Stimulated activated CD4-positive, alpha-beta T cell treated with anti-CD3 and anti-CD28 coated beads, Interleukin-1b, Interleukin-23, amount 100 ng/mL, for 1 hour (primary cell): ENCODE measurements at places on chromosomes 2 and 18.

DNA sequence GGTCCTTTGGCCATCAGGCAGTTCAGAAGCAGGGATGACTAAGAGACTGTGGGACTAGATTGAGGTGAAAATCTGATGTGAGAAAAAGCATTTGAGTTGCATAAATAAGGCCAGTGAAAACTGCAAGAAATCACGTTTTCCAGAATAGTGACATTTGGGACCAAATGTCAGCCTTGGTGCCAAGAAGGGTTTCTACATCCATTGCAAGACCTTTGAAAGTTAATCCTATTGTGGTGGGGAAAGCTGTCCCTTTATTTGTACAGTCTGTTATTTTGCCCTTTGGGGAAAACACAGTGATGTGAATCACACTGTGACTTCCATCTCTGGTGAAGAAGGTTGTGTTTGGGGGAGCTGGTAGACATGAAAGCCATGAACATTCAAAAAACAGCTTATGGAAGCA is 153.5 kb upstream of the SIX2 start:
- no peak for DNase-seq

DNA sequence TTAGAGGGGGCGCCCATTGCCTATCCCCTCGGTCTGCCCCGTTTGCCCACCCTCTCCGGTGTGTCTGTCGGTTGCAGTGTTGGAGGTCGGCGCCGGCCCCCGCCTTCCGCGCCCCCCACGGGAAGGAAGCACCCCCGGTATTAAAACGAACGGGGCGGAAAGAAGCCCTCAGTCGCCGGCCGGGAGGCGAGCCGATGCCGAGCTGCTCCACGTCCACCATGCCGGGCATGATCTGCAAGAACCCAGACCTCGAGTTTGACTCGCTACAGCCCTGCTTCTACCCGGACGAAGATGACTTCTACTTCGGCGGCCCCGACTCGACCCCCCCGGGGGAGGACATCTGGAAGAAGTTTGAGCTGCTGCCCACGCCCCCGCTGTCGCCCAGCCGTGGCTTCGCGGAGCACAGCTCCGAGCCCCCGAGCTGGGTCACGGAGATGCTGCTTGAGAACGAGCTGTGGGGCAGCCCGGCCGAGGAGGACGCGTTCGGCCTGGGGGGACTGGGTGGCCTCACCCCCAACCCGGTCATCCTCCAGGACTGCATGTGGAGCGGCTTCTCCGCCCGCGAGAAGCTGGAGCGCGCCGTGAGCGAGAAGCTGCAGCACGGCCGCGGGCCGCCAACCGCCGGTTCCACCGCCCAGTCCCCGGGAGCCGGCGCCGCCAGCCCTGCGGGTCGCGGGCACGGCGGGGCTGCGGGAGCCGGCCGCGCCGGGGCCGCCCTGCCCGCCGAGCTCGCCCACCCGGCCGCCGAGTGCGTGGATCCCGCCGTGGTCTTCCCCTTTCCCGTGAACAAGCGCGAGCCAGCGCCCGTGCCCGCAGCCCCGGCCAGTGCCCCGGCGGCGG is 1.7 kb downstream of the MYCN start:
- no peak for DNase-seq

DNA sequence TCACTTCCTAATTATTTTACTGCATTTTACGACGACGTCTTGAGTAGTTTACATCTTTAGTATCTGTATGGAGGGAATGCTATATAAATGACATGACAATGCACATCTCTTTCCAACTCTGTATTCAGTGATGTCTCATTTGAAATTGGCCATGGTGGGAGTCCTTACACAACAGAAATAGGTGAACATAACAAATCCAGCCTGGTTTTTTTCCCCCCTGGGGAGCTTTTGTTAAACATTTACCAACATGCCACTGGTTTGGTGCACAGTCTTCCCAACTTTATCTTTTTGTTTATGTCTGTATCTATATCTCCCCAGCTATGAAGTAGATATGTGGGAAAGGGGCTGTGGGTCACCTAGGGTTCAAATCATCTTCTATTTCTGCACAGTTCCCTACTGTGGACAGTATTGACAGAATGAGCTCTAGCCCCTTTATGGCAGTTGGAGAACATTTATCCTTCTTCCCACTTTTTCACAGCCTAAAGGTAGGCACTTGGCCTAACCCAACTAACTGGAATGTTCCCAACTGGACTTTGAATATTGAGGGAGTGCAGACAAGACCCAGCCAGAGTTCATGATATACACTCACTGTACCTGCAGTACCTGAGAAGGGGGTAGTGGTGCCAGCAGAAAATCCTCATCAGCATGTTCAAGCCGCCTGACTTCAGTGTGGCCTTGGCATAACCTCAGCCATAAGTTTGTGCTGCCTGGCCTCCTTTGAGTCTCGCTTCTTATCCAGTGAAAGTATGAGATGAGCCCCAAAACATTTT is 5.7 kb upstream of the RTKN start:
- no peak for DNase-seq

GRCh38 chr2:236844711-236845110 is 241.0 kb upstream of the COPS8 start:
- no peak for DNase-seq

- DNase-seq, result no peak
Observed at GRCh38 chr2:47259829-47260228, 104.7 kb upstream of the STPG4 start.

- DNase-seq, result no peak
Observed at GRCh38 chr2:176084611-176085119, 903 bp upstream of the EVX2 start.

- no peak for DNase-seq
Observed at GRCh38 chr2:36513661-36514060, 84.3 kb downstream of the FEZ2 start.

- DNase-seq, result no peak
Observed at GRCh38 chr2:96887493-96888012, 17.7 kb upstream of the SEMA4C start.

DNA sequence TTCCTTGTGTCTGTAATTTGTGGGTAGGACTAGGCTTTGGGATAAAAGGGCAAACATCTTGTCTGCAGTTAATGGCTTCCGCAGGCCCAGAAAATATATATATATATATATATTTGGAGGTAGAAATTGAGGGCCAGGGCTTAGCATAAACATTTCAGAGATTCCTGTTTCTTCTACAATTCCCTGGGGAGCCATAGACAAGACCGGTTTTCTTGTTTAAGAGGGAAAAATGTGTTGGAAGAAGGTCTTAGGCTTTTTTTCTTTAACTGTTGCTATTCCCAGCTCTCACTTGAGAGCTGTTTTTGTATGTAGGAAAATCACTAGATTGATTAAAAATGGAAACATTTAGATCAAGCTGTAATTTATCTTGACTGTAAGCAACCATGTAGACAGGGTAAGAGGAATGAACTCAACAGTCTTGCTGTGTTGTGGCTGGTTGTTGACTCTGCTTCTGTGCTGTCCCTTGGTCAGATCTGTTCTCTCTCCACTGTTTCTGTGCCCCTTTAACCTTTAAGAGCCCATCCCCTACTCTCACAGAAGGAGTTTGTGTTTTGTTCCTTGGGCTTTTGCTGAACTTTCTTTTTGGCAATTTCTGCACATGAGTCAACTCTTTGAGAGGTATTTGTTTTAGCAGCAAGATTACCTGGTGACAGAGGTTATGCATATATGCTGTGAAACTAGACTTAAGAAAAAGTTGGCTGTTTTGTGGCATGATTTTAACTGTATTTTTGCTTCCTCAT is 58.3 kb downstream of the EFEMP1 start:
- no peak for DNase-seq

GRCh38 chr18:79962311-79962710 is 2.1 kb upstream of the HSBP1L1 start:
- no peak for DNase-seq

DNA sequence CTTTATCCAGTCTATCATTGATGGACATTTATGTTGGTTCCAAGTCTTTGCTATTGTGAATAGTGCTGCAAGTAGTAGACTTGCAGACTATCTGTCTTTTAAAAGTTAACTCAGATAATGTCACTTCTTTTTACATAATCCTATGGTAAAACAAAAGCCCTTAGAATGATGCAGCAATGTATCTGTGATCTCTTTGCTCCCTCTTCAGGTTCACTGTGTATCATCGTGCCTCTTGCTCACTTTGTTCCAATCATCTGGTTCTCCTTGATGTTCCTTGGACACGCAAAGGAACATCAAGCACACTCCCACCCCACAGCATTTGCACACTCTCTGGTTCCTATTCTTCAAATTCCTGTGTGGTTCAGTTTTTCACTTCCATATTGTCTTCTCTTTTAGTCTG is 472.5 kb upstream of the ZNF804A start:
- no peak for DNase-seq

- DNase-seq, result no peak
Observed at GRCh38 chr2:151095463-151095862, 166.2 kb downstream of the RBM43 start.

DNA sequence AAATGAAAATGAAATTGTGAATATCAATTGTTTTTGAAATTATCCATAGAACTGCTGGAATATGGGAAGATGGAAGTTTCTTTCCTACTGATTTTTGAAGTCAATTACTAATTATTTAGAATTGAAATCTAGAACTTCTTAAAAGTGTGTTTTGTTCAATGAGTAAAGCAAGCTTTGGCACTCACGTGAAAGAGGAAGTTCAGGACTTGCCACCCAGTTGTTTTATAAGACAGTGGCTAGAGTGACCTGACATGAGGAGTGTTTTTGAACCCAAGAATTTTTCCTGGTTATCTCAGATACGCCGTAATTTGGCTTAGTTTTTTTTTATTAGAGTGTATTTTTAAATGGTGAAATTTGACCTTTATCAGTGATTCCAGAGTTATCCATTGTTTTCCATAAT is 3.5 kb downstream of the MXD1 start:
- no peak for DNase-seq

DNA sequence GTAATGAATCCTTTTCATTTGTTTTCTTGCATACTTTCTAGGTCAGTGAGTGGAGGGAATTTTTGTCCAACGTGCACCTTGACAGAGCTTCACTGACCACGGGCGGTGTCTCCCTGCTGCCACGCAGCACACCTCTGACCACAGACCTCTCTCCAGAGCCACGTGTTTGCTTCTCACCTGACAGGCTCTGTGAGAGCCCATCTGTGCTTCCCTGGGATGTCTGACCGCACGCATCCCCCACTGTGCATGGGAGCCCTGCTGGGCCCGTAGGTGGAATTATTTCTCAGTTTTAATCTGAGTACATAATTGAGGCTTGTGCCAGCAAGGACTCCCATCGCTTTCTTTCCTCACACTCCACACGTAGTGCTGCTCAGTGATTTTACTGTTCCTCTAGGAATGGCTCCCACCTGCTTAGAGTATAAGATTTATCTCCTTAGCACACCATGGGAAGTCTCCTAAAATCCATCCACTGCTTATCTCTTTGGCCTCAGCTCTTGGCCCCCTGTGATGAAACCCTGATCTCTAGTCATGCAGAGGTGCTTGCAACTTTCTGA is 482.6 kb downstream of the TSN start:
- DNase-seq, result no peak

DNA sequence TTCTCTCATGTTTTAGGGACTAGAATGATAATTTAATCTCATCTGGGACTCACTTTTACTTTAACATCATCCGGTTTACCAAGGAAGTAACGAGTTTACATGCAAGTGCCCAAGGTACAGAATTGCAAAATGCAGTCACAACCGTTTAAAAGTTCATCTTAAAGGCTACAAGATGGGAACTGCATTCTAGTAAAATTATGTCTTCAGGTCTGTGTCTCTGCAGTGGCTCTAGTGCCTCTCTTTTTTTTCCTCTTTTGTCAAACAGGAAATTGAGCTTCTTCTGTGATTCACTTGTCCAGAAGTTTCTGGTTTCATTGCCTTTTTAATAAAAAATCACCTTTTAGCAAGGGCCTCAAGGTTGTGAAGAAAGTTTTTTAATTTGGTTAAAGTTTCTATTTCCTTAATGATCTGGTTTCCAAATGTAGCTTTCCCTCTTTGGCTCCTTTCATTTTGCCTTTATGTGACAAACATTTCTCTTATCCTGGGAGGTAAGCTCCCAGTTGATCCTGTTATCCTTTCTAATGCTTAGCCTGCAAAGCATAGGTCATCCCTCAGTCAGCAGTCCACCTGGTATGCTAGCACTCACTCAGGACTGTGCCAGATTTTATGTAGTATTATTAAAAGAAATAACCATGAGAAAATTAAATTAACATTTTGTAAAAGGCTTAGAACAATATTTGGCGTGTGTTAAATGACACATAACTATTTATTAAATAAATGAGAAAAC is 2.4 kb downstream of the GLS start:
- no peak for DNase-seq

GRCh38 chr2:41267929-41268659 is 779.7 kb upstream of the PKDCC start:
- DNase-seq, result no peak

DNA sequence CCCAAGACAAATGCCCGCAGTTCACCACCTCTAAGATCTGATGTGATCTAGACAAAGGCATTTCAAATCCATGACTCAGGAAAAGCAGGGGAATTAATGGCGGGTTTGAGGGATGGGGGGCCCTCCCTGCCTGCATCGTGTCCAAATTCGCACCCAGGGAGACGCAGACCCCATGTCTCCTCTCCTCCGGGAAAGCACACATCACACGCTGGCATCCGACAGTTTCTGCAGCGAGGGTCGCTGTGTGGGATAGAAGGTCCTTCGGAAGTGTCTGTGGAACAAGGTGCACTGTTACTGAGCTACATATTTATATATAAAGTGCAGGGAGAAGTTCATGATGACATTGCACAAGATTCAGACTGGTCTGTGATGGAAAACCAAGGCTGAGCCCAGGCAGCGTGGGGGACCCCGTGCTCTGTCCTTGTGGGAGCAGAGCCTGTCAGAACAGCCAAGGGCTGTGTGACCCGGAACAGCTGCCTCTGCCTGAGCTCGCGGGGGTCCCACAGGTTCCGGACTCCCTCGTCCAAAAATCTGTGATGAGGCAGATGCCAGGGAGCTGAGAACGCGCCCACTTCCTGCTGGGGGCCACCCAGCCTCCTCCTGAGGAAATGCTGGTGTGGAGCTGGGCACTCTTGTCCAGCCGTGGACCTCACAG is 82.3 kb upstream of the CTDP1 start:
- no peak for DNase-seq

DNA sequence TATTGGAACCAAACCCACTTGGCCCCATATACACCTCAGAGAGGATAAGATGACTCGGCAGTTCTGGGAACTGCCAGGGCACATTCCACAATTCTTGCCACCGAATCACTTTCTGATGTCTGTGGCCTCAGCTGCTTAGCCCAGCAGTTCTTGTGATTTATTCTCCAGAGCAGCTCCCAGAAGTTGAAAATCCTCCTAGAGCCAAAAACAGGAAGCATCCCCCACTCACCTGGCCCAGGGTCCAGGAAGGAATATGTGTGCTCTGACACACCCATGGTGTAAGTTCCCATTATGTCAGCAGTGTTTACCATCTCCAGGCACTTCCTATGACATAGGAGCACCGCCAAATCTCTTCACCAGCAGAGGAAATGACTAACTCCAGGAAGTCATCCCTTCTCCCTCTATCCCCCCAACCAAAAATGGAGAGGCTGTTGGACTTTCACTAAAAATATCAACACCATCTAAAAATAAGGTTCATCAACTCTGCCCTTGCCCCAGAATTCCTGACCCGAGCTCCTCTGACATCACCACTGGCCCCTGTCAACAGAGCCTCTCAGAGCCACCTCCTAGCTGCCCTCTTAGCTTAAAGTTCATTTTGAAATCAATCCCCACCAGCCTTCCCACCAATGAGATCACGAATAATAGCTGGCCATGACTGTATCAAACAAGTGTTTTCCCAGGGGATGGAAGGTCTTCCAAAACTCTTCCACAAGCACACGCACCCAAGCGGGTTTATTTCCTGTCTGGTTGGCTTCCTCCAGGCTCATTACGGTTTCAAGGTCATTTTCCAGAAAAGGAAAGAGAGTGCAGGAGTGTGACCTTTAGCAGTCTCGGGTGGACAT is 223.1 kb upstream of the PARD3B start:
- DNase-seq, result no peak

- DNase-seq, result no peak
Observed at GRCh38 chr2:201644001-201644400, 698 bp upstream of the TMEM237 start.

- DNase-seq, result no peak
Observed at GRCh38 chr2:212494418-212495020, 44.1 kb downstream of the ERBB4 start.
